DMS79 (cell line): ENCODE measurements at places on chromosomes 12 and 14.

- no peak for DNase-seq
Measured at GRCh38 chr12:13588574-13588973, 392.0 kb downstream of the EMP1 start.

- no peak for DNase-seq
Measured at GRCh38 chr12:92786045-92786444, 83.3 kb downstream of the PLEKHG7 start.

- no peak for DNase-seq
Measured at GRCh38 chr12:12010277-12011039, 60.3 kb upstream of the BCL2L14 start.

DNA sequence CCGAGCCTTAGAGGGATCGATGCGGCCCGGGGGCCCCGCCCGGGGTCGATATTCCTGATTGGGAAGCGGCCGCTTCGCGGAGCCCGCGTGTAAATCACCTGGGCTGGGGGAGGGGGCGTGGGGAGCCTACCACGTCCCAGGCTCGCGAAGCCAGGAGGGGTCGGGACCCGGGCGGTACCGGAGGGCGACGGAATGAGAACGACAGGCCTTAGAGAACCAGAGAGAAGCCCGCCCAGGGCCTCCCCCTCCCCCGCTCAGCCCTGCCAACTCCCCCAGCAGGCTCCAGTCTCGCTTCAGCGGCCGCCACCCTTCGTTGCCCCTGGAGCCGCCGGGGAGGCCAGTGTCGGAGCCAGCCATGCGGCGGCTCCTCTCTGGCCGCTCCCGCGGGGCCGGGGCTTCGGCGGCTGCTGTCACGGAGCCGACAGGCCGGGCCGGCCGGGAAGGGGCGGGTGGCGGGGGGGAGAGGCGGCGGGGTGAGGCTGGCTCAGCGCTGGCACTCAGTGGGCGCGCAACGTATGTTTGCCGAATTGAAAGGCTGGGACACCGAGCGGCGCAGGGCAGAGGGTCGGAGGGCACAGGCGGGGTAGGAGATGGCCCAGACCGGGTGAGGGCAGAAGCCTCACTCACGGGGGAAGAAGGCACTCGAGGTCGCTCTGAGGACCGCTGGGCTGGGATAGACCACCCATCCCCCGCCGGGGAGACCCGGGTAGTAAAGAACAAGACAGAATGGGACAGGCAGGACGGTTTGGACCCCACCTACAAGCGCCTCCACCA lies 1.4 kb upstream of the DNAJC22 start:
- peak; percentile 41 for DNase-seq

GRCh38 chr12:131269551-131269950 lies 315.8 kb downstream of the ADGRD1 start:
- DNase-seq: no peak

- DNase-seq: no peak
Measured at GRCh38 chr14:27672047-27672446, 1074.2 kb upstream of the NOVA1 start.

DNA sequence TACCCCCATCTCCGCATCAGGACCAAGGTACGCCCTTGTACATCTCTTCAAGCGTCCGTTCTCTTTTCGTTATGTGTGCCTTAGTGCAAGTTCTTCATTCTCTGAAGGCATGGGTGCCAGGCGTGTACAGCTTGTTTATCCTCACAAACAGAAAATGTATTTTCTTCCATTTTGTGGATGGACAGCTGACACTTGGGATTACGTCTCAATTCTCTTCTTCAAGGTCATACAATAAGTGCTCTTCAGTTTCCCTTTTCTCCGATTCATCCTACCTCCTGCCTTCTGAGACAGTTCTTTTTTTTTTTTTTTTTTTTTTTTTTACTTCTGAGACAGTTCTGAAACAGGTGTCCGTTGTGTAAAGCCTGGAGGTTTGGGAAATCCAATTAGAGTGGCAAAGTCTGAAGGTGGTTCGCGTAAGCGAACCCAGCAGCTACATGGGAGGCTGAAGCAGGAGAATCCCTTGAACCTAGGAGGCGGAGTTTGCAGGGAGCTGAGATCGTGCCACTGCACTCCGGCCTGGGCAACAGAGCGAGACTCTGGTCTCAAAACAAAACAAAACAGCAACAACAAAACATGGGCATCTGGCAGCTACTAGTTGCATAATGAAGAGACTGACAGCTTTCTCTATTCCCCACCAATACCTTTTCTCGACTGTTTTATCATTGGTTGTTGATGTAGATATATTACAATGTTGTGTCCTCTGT lies 734 bp downstream of the COX6A1 start:
- DNase-seq: no peak
